Forelimb muscle (tissue), 1 donor: ENCODE measurements at places on chromosomes 2 and 18. TPM values are rescaled to one million over a fixed set of nuclear protein-coding genes. Genes with fewer than 3 reads are reported as not detected.
A peak's percentile ranks its signal among the peaks of the same experiment; 100 is the strongest.

DNA sequence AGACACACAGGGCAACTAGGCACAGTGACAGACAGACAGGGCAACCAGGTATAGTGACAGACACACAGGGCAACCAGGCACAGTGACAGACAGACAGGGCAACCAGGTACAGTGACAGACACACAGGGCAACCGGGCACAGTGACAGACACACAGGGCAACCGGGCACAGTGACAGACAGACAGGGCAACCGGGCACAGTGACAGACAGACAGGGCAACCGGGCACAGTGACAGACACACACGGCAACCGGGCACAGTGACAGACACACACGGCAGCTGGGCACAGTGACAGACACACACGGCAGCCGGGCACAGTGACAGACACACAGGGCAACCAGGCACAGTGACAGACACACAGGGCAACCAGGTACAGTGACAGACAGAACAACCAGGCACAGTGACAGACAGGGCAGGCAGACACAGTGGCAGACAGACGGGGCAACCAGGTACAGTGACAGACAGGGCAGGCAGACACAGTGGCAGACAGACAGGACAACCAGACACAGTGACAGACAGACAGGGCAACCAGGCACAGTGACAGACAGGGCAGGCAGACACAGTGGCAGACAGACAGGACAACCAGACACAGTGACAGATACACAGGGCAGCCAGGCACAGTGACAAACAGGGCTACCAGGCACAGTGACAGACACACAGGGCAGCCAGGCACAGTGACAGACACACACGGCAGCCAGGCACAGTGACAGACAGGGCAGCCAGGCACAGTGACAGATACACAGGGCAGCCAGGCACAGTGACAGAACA, 64.7 kb upstream of the RAB6C start:
- no peak for DNase-seq

GRCh38 chr2:57892920-57893319, 153.7 kb upstream of the VRK2 start:
- no peak for DNase-seq

Gene HADHB
- 108 TPM for polyA plus RNA-seq

DNA sequence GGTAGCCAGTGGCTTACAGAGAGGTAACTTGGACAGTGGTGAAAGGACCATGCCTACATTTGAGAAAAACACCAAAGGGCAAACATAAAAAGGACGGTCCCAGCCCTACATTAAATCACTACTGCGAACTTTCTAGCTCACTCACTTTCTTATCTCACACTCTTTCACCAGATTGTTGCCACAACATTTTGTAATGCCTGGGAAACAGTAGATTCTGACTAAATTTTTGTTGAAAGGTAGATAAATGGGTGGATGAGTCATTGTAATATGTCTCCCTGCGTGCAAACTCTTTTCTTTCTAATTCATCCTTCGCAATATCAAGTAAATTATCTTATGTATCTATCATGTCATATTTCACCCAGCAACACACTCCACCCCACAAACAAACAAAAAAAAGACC, 192.2 kb downstream of the IRS1 start:
- no peak for DNase-seq

GRCh38 chr2:197088694-197089093, 162.2 kb upstream of the PGAP1 start:
- peak; percentile 66 for DNase-seq

Gene TMBIM1
- polyA plus RNA-seq = 81.3 TPM

DNA sequence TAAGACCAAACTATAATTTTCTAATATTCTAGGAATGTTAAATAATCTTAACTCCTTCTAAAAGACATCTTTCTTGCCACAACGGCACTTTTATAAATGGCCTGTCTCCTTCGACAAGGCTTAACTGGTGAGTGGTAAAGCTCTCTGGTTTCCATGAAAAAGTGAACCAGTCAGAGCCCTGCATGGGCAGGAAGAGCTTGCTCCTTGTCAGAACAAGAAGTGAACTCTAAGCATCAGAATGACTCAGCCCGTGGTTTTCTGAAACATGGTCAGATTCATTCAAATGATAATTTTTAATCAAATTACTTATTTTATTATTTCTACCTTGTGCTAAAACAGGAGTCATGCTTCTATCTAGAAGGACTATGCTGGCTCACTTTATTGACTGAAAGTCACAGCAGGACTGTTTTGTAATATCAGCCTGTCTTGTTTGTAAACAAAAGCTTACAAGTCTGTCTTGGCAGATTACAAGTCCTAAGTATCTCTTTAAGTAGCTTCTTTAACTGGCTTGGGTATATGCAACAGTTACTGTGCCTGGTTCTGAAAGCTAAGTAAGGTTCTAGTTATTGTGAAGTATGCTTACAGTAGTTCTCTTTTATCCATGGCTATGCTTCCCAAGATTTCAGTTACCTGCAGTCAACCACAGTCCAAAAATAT, 245.4 kb downstream of the NAPG start:
- DNase-seq = no peak
